ENCODE measurements at places on chromosomes 11 and 22. TPM values are rescaled to one million over a fixed set of nuclear protein-coding genes. Genes with fewer than 3 reads are reported as not detected.

DNA sequence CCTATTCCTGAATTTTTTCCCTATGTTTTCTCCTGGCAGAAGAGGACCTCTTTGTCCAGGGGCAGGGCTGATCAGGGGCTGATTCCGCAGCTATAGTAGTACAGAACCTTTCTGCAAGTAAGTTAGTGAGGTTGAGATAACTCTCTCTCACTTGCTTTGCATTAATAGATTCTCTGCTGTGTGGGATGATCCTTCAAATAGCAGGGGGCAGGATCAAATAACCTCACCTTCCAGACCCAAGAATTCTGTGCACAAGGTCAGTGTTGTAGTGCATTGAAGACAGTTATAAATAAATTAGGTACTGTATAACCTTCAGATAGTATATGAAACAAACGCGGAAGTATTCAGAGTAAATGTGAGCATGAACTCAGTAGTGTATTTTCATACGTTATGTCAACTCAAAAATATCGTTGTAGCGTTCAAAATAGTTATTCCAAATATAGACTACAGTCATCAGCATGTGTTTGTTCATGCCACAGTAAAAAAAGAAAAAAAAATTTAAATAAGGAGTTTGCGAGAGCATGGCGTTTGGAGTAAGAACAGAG is 278 bp downstream of the MMP26 start:
- no peak overlapping the region for H3K27ac ChIP-seq
- no peaks in the 10 kb centered on the region for H3K4me1 ChIP-seq
- peaks cover 4% of the 10 kb centered on the region for H3K27me3 ChIP-seq
- no peaks in the 10 kb centered on the region for H3K36me3 ChIP-seq
- no peak for DNase-seq
- no peak overlapping the region for H3K4me3 ChIP-seq

GRCh38 chr11:56911312-56911711 is 77.4 kb upstream of the OR5AK2 start:
- no peak overlapping the region for H3K27ac ChIP-seq
- H3K4me3 ChIP-seq, result no peak overlapping the region
- no peaks in the 10 kb centered on the region for H3K27me3 ChIP-seq
- H3K4me1 ChIP-seq, result no peaks in the 10 kb centered on the region

GRCh38 chr11:86247608-86248007 is 3.1 kb downstream of the EED start:
- H3K27ac ChIP-seq, result peak overlapping the region; percentile 99
- H3K4me3 ChIP-seq, result peak overlapping the region; percentile 99
- no peak for DNase-seq
- peaks cover 68% of the 10 kb centered on the region for H3K4me1 ChIP-seq

DNA sequence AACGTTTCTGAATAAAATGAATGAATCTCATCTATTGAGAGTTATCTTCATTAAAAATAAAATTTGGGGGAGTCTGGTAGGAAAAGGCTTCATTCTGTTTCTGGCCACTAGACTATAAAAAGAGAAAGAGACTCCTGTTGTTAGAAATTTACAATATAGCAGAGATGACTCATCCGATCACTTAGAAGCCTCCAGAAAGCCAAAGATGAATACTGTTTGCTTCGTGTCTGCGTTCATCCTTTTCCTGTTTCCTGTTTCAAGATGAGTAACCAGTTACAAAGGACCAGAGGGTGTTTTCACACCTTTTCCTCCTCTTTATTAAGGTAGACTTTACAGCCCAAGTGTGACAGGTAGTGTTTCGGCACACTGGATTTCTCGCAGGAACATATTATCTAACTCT is 1120.7 kb downstream of the LRRC4C start:
- no peak overlapping the region for H3K27ac ChIP-seq
- no peaks in the 10 kb centered on the region for H3K4me1 ChIP-seq
- H3K27me3 ChIP-seq, result no peaks in the 10 kb centered on the region
- no peak overlapping the region for H3K4me3 ChIP-seq

GRCh38 chr11:104093426-104094280 is 57.2 kb downstream of the DDI1 start:
- no peaks in the 10 kb centered on the region for H3K27me3 ChIP-seq
- no peak overlapping the region for H3K27ac ChIP-seq
- H3K36me3 ChIP-seq, result no peaks in the 10 kb centered on the region
- no peak for DNase-seq
- no peaks in the 10 kb centered on the region for H3K4me1 ChIP-seq

DNA sequence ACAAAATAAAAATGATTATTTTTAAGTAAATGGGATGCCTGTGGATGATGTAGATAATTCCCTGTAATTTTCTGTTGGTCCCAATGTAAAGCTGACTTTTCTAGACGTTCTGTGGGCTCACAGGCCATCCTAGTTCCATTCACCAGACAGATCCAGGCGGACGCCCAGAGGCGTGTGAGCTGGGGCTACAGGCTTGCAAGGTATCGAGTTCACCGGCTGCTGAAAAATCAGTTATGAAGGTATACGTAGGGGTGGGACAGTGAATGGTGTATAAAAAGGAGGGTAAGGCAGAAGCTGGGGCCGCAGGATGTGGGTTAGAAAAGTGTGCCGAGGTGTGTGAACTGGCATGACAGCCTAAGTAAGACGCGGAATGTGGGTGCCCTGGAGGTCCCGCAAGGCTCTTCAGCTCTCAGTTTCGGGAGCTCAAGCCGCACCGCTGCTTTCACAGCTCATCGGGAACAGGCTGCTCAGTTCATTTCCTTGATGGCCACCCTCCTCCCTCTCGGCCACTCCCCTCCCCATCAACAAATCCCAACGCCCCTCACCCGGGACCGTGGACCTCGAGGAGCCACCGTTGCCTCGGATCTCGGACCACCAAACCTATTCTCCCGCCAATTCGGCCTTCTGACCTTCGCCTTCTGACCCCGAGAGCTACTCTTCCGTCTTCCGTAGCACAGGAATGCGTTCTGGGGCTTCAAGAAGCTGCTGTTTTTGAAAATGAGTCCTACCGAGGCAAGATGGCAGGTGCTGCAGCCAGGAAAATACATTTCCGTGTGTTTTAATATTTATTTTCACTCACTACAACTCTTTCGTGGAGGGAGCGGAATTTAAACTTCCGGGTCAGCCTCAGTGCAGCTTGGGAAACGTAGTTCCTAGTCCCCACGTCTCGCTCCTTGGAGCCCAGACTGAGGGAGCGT is at the start of gene XNDC1N:
Gene XNDC1N, minus strand, starts transcription at position 775 of the 917 bp plus-strand sequence. CDS start 5,241 bp downstream, outside the sequence.
- H3K36me3 ChIP-seq, result no peaks in the 10 kb centered on the region
- peaks cover 27% of the 10 kb centered on the region for H3K4me1 ChIP-seq
- peak within 1 kb of the TSS; percentile 99 for H3K4me3 ChIP-seq
- peak; percentile 70 for DNase-seq

DNA sequence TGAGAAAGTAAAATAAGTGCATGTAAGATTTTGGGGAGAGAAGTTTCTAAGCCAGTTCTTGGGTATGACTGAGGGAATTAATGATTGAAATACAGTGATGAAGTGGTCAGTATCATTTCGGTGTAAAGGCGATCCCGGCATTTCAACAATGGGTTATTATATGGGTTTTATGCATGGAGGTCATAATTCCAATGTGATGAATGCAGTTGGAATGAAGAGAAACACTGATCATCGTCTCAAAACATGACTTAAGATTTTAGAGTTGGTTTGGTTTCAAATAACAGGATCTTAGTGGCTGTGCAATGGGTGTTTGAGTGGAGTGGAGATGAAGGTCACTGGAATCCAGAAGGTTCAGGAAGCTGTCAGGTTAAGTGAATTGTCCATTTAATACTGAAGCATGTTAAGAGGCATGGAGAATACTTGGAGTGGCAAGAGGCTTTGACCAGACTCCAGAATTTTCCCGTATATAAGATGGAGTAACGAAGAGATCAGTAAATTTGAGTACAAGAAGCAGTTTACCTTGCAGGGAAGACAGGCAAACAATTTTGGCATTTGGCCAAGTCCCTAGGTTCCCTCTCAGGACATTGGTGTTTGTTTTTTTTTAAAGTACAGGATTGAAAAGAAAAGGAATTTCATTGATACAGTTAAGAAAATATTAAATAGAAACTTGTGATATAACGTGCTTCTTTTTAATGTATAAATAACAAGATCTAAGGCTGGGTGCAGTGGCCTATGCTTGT is 96.4 kb upstream of the BIRC3 start:
- H3K27ac ChIP-seq, result no peak overlapping the region
- no peaks in the 10 kb centered on the region for H3K36me3 ChIP-seq
- no peaks in the 10 kb centered on the region for H3K27me3 ChIP-seq
- H3K4me1 ChIP-seq, result no peaks in the 10 kb centered on the region
- H3K4me3 ChIP-seq, result no peak overlapping the region
- no peak for DNase-seq

GRCh38 chr11:10798330-10798928 is 10.3 kb downstream of the EIF4G2 start:
- no peak for DNase-seq
- H3K27me3 ChIP-seq, result no peaks in the 10 kb centered on the region
- peaks cover 54% of the 10 kb centered on the region for H3K4me1 ChIP-seq
- peak overlapping the region; percentile 25 for H3K27ac ChIP-seq
- H3K4me3 ChIP-seq, result peak overlapping the region; percentile 13

DNA sequence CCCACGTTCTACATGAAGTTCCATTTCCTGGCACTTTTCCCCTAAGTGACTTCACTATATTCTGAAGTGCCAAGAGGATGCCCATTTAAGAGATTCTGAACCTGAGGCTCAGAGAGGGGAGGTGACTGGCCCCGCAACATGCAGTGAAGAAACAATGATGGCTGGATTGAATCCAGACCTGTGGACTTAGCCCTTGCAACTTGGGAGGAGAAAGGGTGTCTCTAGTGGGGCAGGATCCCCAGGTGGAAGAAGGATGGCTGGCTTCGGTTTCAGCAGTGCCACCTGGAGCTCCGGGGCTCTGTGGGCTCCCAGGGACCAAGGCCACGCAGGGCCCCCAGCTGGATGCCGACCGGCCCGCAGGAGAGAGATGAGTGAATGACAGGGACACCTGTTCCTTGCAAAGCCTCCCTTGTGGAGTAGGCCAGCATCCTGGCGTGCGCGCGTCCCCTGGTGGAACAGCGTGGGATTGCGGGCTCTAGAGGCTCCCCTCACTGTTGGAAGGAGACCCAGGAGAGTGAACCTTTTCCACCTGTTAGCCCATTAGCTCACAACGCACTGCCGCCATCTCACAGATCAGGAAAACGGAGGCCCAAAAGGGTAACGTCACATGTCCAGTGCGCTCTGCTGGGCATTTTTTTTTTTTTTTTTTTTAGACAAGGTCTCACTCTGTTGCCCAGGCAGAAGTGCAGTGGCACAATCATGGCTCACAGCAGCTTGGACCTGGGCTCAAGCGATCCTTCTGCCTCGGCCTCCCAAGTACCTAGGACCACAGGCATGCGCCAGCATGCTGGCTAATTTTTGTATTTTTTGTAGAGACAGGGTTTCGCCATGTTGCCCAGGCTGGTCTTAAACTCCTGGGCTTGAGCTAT is 104.7 kb downstream of the KIAA1671 start:
- no peak overlapping the region for H3K27ac ChIP-seq
- H3K4me1 ChIP-seq, result peaks cover 19% of the 10 kb centered on the region
- no peak for DNase-seq
- H3K36me3 ChIP-seq, result no peaks in the 10 kb centered on the region
- H3K27me3 ChIP-seq, result no peaks in the 10 kb centered on the region

- H3K4me3 ChIP-seq, result no peak overlapping the region
- no peaks in the 10 kb centered on the region for H3K36me3 ChIP-seq
- H3K27me3 ChIP-seq, result no peaks in the 10 kb centered on the region
- no peak for DNase-seq
Measured at GRCh38 chr22:49230194-49230577, 597.5 kb downstream of the BRD1 start.

DNA sequence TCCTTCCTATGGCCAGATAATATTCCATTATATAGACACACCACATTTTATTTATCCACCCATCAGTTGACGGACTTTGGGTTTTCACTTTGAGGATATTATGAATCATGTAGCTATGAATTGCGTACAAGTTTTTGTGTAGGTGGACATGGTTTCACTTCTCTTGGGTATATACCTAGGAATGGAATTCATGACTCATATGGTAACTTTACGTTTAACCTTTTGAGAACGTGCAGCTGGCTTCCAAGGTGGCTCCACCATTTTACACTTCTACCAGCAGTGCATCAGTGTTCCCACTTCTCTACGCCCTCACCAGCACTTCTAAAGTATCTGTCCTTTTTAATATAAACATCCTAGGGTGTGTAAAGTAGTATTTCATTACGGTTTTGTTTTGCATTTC is 112.0 kb downstream of the PLEKHA7 start:
- H3K4me3 ChIP-seq, result peak overlapping the region; percentile 51
- no peak overlapping the region for H3K27ac ChIP-seq
- DNase-seq, result peak; percentile 57

GRCh38 chr11:122754553-122755322 is 83.6 kb upstream of the CRTAM start:
- no peaks in the 10 kb centered on the region for H3K36me3 ChIP-seq
- no peak overlapping the region for H3K4me3 ChIP-seq
- no peak overlapping the region for H3K27ac ChIP-seq
- H3K4me1 ChIP-seq, result peaks cover 34% of the 10 kb centered on the region
- DNase-seq, result no peak

- H3K4me3 ChIP-seq, result peak overlapping the region; percentile 58
- no peaks in the 10 kb centered on the region for H3K36me3 ChIP-seq
- DNase-seq, result no peak
Measured at GRCh38 chr11:746289-747157, 741 bp upstream of the TALDO1 start.

DNA sequence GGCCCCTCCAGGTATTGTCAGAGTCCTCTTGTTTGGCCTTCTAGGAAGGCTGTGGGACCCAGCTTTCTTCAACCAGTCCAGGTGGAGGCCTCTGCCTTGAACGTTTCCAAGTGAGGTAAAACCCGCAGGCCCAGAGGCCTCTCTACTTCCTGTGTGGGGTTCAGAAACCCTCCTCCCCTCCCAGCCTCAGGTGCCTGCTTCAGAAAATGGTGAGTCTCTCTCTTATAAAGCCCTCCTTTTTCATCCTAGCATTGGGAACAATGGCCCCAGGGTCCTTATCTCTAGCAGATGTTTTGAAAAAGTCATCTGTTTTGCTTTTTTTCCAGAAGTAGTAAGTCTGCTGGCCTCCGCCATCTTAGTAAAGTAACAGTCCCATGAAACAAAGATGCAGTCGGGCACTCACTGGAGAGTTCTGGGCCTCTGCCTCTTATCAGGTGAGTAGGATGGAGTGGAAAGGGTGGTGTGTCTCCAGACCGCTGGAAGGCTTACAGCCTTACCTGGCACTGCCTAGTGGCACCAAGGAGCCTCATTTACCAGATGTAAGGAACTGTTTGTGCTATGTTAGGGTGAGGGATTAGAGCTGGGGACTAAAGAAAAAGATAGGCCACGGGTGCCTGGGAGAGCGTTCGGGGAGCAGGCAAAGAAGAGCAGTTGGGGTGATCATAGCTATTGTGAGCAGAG is at the start of gene CD3E:
Gene CD3E, plus strand, starts transcription at position 163 of the 681 bp plus-strand sequence. Its CDS starts 223 bp downstream, at position 386.
- H3K4me3 ChIP-seq, result peak within 1 kb of the TSS; percentile 98
- peak within 1 kb of the TSS; percentile 89 for H3K27ac ChIP-seq
- H3K27me3 ChIP-seq, result no peaks in the 10 kb centered on the region
- peaks cover 60% of the 10 kb centered on the region for H3K4me1 ChIP-seq
- peak; percentile 50 for DNase-seq

Gene NPAS4
- not detected for total RNA-seq

Gene PARVA
- total RNA-seq, result 0.30 TPM

Gene ASCL2
- 0.20 TPM for total RNA-seq

Gene SYT7
- 0.20 TPM for total RNA-seq

Gene SCGB1D2
- not detected for total RNA-seq

Gene HMOX1
- total RNA-seq, result not detected
